ENCODE measurements at places on chromosomes 7 and 10.

DNA sequence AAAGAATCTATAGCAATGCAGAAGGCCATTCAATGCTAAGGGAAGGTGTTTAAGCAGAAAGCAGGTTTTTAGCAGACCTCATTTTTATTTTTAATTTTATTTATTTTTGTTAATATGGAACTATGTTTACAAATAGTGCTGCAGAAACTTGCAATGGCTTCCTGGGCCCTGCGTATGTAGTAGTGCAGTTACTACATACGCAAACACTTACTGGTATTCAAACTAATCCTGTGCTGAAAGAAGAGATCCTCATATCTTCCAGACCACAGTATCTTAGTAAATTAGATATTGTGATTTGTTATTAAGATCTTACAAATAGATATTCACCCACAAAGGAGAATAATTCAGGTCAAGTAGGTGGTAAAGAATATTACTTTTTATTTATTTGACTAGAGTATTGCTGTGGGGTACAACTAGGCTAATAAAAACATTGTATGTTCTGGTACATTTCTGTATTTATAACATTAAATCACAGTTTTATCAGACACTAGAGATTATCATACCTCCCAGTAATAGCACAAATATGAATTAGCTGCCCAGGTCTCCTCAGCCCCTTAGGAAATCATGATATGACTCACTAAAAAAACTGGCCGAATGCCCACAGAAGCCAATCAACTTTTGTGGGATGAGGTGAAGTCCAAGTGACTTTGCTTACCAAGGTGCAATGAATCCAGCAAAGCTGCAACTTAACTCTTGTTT lies 57.6 kb downstream of the RNLS start:
- DNase-seq, result no peak

- no peak for DNase-seq
Measured at GRCh38 chr7:2640846-2641316, 9.1 kb downstream of the TTYH3 start.

GRCh38 chr7:26659121-26659520 lies 205.3 kb downstream of the SKAP2 start:
- no peak for DNase-seq

- no peak for DNase-seq
Measured at GRCh38 chr10:93259126-93259525, 185.4 kb downstream of the CYP26A1 start.

GRCh38 chr7:76283254-76284159 lies 19.0 kb upstream of the HSPB1 start:
- DNase-seq, result no peak

DNA sequence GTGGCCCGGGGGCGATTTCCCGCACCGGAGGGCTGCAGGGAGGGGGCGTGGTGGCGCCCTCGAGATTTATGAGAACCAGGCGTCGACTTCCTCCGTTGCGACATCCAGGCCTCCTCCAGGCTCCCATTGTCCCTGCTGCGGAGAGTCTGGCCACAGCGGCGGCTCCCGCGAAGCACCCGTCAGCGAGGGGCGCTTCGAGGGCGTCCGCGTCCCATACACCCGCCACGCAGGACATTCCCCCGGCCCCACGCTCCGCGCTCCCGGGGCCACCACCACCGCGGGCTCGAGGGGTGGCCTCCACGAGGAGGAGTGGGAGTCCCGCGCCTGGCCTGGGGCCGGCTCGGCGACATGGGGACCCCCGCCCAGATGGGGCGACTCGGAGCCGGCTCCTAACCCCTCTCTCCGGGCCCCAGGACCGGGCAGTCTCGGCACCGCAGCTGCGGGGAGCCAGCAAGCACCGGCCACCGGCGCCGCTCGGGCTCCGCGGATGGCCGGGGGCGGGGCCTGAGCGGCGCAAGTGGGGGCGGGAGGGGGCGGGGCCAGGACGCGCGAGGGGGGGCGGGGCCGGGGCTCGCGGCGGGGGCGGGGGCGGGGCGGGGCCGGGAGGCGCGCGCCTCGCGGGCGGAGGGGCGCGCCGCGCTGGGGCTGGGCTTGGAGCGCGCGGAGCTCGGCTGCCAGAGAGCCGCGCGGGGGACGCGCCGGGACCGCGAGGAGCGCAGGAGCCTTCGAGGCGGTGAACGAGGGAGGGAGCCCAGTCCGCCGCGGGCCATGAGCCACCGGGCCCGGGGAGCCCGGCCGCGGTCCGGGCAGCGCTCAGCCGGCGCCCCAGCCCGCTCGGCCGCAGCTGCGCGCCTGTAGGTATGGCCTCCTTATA lies at the start of gene SH2B2:
Gene SH2B2, plus strand, starts transcription at position 632 of the 874 bp plus-strand sequence. CDS start 13,683 bp downstream, outside the sequence.
- peak; percentile 51 for DNase-seq

- DNase-seq, result no peak
Measured at GRCh38 chr7:143023047-143023446, 3.9 kb downstream of the OR9A2 start.

- DNase-seq, result no peak
Measured at GRCh38 chr7:91660734-91661356, 219.7 kb downstream of the MTERF1 start.

- peak; percentile 41 for DNase-seq
Measured at GRCh38 chr10:28668363-28669226, 8.7 kb upstream of the BAMBI start.

DNA sequence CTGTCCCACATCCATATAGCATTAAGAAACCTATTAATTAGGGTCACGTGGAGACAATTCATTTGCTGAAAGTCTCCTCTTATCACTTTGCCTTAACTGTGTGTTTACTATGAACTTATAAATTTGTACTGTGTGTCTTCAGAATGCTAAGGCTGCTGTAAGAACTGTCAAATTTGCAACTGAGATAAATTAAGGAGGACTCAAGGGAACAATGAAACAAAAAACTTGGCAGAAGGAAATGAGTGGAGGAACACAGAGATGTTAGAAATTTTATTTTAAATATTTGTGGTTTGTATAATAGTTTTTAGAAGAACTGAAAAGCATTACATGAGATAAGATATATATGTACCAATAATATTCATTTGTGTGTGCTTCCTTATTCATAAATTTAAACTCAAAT lies 1005.3 kb upstream of the SORCS1 start:
- no peak for DNase-seq

- no peak for DNase-seq
Measured at GRCh38 chr7:131544449-131545301, 11.8 kb downstream of the PODXL start.

- no peak for DNase-seq
Measured at GRCh38 chr7:4136501-4137110, 545.5 kb upstream of the FOXK1 start.

DNA sequence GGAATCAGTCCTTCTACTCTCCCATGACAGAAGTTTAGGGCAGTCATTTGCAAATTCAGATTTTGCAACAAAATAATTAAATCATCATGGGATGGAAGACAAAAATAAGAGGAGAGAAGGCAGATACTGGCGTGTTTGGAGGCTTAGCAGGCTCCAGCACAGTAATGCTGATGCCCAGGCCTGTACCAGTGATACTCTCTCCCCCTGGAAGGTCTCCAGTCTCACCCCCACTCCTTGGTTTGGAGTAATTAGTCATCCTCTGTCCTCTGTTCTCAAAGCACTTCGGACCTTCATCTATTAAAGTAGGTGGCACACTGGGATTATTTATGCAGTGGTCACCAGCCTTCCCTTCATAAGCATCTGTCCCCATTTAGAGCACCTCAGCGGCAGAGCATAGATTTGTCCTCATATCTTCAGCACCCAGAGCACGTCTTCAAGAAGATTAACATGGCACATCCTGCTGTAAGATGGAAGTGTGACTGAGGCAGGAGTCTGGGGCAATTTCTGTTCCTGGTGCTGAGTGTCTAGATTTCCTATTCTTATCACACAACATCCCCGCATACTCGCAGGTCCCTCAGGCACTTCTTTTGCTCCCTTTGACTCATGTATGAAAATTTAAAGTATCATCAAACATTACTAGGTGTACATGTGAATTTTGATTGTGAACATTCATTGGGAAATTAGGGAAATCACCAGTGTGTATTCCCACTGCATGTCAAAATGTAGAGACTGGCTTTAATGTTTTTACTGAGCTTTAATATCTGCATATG lies 31.3 kb upstream of the TRIL start:
- DNase-seq, result no peak

DNA sequence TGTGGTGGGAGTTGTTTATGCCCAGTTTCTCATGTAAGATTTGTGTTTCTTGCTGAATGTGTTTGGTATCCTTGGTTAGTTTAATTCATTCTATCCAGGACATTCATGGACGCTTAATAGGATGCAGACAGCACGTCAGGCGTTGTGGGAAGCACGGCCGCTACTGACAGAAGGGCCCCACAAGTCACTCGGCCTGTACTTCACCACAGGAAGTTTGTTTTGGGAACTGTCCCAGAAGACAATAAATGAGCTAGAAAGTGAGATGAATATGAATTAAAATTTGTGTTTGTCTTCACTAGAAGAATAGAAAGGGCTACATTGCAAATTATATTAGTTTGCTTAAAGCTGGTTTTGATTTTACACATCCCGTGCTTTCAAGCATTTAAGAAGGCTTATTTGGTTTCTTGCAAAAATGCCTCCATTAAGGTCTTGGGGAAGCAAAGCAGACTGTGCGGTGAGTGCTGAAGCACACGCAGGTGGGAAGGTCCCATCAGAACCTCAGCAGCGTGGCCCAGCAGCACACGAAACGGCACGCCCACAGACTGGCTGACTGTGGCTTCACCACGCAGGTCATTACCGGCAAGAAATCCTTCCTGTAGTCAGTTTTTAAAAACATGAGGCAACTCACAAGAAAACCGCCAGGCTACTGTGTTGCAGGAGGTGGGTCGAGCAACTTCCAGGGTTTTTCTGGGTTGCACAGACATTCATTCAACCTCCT lies 74.1 kb downstream of the VIPR2 start:
- no peak for DNase-seq

DNA sequence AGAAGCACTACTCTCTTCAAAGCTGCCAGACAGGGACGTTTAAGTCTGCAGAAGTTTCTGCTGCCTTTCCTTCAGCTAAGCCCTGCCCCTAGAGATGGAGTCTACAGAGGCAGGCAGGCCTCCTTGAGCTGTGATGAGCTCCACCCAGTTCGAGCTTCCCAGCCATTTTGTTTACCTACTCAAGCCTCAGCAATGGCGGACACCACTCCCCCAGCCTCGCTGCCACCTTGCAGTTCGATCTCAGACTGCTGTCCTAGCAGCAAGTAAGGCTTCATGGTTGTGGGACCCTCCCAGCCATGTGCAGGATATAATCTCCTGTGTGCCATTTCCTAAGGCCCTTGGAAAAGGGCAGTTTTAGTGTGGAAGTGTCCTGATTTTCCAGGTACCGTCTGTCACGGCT lies 74.3 kb downstream of the TMEM26 start:
- DNase-seq, result no peak

DNA sequence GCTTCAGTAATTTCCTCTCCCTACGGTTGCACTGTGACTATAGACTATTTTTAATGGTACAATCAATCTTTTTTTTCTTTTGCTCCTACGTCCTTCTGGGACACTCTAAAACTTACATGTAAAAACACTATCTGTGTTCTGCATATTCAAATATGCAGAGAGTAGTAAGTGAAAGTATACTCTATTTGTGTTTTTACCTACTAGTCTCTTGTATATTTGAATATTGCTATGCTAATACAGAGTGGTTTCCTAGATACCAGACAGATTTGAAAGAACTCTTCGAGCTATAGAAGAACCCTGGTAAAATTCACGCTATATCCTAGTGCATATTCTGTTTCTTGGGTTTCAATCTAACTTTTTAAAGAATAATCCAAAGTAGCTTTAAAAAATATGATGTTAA lies 200.8 kb upstream of the LRRN3 start:
- no peak for DNase-seq

DNA sequence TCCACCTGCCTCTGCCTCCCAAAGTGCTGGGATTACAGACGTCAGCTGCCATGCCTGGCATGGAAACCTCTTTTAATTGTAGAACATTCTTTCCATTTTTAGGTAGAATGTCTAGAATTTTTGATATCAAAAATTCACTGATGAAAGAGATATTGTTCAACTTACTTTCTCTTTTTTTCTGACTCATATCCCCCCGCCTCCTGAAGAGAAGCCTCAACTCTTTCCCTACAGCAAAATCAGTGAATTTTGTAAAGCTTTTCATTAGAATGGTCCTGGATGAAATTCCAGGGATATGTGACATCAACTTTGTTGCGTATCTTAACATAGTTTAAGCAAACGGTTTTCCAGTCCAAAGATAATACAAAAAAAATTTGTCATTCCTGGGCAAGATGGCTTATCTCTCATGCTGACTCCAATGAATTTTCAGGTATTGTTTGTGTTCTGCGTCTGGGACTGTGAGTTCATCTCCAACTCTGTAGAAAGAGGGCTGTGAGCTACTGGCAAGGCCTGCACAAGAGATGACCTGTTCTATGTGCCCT lies 256.8 kb downstream of the BMPER start:
- no peak for DNase-seq

DNA sequence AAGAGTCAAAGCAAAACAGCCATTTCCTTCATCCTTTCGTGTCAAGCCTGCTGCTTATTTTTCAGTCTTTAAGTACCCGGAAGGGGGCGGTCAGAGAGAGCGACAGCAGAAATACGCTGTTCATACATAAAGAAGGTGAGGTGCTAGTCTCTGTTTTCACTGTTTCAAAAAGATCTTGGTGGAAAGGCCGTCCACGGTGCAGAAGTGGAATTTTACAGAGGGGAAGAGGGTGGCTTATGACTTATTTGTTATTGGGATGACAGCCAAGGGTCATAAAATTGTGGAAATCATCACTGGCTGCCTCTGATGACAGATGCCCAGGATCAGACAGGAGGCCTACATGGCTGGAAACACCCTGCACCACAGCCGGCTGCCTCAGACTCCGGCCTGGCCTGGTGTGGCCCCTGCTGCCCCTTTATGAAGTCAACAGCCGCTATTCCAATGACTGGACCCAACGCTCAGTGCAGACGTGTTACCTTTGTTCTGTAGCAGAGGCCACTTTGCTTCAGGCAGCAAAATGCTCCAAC lies 57.0 kb downstream of the HIPK2 start:
- DNase-seq, result no peak

- DNase-seq, result no peak
Measured at GRCh38 chr10:132363921-132364593, 32.1 kb downstream of the LRRC27 start.

DNA sequence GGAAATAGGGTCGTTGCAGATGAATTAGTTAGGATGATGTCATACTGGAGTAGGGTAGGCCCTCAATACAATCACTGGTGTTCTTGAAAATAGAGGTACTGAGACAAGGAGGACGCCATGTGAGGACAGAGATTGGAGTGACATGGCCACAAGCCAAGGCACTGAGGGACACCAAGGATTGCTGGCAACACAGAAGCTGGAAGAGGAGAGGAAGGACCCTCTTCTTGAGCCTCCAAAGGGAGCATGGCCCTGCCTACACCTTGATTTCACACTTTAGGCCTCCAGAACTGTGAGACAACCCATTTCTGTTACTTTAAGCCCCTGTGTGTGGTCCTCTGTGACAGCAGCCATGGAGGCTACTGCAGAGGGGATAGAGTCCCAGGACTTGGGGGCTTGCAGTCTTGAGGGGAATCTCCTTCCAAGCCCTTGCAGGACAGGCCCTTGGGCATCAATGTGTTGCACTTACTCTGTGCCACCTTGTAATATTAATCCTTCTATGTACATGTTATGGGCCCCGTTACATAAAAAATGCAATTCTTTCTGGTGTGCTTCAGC lies 3.7 kb upstream of the AOC1 start:
- DNase-seq, result no peak

DNA sequence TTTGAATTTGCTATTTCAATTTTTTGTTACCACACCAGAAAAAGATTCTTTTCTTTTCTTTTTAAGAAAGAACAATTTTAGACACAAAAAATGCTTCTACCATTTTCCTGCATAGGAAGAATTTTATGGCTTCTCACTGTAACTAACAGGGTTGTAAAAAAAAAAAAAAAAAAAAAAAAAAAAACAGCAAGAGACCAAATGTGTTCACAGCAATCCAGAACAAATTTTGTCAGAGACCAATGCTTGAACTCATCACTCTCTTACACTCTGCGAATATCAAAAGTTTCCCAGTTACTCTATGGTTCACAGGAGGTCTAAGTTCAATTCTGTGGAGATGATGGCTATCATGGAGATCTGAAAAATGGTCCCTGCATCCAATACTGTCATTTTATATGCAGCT lies 84.4 kb downstream of the CHCHD3 start:
- DNase-seq, result no peak
